Panc1 (cell line): ENCODE measurements at places on chromosomes 11 and 22. TPM values are rescaled to one million over a fixed set of nuclear protein-coding genes. Genes with fewer than 3 reads are reported as not detected.

DNA sequence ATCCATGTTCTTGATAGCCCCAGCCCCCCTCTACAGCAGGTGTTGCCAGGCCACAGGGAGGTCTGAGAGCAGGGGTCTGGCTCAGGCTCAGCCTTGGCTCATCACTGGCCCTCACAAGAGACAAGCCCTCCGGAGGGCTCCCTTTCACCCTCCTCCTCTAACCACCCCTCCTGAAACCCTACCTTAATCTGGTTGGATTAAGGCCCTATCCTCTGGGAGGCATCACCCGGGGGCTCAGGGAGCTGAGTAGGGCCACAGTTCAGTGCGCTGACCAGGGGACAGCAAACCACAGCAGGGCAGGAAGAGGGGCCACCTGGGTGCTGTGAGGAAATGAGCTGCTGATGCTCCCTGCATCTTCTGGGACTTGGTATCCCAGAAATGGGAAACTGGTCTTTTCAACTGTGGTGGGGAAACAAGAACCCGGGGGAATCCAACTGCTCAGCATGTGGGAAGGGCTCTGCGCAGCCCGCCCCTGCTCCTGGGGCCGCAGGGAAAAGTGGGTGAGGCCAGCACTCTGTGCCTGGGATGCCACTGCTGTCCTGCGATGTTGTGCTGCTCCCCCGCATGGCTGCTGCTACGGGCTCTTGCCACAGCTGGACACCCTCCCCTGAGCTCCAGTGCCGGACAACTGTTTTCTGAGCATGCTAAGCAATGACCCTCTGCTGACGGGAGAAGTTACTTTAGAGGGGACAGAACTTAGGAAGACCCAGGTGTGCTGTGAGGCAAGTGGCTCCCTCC, 17.5 kb downstream of the ADORA2A start:
- no peak for DNase-seq

NPAS4 gene
- 0.08 TPM for total RNA-seq

DNA sequence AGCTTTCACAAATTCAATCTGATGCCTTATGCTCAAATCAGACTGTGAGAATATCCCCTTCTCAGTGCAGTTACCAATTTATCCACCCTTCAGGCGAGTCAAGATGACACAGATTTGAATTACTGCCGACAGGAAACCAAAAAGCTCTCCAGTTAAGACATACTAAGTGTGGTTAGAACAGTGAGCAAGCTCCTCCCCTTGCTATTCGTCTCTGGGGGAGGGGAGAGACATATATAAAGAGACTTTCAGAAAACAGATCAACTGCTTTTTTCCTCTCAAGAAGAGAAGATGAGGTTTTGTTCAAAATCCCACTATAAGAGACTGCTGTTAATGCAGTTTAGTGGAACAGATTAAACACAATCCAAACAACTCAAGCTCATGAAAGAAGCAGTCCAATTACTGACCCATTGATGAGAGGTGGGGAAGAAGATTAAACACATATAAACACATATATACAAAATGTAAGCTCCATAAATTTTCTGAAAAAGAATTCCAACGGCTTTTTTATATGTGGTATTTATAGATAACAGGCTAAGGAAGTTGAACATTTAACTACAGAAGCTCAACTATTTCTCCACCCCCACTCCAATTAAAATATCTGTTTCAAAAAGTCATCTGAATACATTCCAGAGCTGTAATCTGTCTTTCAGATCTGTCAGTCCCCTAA, 102.7 kb downstream of the MRTFA start:
- no peak for DNase-seq

C1QTNF6 gene
- 25.0 TPM for total RNA-seq

MMP10 gene
- total RNA-seq: not detected

UBQLNL gene
- total RNA-seq: 0.72 TPM

DNA sequence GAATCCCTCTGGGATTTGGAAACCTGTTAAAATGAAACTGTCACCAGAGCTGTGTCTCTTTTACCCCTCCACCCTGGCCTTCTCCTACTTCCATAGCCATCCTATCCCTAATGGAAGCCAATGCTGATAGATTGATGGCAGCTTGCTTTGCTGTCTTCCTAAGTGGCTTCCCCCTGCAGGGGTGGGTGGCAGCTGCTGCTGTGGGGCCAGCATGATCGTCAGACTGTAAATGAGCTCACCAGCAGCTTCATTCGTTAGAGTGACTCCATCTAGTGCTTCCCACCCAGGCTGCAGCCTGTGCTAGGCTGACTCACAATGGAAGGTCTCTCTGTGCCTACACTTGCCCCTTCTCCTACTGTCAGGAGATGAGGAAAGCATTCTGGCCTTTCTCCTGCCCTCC, 311.0 kb downstream of the BUD13 start:
- DNase-seq: no peak

DNA sequence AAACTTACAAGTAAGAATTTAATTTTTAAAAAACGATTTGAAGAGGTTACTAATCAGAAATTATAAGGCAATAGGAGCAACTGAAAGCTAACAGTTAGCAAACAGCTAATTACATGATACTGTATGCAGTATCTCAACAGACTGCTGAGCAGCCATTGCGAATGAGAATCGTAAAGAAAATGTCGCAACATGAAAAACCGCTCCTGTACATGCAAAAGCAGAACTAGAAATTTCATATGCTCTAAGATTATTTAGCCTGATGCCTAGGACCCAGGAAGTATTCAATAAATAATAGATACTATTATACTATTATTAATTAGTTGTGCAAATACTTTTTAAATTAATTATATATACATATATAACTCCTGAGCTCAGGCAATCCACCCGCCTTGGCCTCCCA, 48.7 kb upstream of the EP300 start:
- DNase-seq: no peak

GRCh38 chr11:69949327-69949726, 128.8 kb upstream of the ANO1 start:
- DNase-seq: peak; percentile 43

GRCh38 chr11:134060316-134060715, 8.6 kb upstream of the JAM3 start:
- DNase-seq: no peak

GRCh38 chr22:49943771-49944398, 16.7 kb upstream of the PIM3 start:
- no peak for DNase-seq

- DNase-seq: no peak
These were observed 160.1 kb upstream of the NECTIN1 start for GRCh38 chr11:119889111-119889510.

OSM gene
- not detected for total RNA-seq

DNA sequence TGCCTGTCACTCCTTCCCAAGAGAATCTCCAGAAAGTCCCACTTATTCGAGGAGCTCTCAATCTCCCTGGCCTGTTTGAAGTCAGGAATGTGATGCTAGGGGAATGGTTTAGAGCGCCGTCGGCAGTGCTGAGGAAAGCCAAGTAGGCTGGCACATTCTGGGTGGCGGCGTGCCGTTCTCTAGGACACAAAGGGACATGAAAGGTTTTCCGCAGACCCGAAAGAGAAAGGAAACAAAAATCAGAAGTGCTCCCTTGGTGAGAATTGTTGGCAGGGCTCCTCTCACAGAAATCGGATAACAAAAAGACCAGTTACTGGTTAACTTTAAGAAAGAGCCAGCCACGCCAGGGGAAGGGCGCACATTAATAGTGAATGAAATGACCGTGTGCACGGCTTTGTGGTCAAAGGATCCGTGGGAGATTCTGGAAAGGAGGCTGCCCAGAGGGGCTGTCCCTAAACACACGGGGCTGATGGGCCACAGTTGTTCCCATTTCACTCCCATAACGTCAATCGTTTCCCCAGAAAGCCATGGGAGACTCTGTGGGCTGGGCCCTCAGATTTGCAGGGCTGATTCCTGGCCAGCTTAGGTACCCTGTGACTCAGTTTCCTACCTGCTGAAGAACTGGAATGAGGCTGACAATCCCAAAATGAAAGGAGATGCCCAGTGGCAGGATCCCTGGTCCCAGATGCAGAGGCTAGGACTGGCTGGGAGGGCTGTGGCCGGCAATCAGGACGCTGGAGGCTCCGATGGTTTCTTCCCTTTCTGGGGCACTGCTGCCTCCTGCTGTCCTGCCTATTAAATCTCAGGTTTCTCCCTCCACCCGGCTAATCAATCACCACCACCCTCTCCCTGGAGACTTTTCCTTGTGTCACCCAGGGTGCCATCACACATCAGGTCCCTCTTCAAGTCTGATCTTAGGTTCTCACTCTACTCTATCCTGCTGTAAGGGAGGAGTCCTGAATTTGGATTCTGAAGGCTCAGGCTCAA, 82.3 kb downstream of the RCN1 start:
- DNase-seq: no peak

GRCh38 chr11:10978198-10978597, 120.3 kb upstream of the ZBED5 start:
- DNase-seq: no peak

DNA sequence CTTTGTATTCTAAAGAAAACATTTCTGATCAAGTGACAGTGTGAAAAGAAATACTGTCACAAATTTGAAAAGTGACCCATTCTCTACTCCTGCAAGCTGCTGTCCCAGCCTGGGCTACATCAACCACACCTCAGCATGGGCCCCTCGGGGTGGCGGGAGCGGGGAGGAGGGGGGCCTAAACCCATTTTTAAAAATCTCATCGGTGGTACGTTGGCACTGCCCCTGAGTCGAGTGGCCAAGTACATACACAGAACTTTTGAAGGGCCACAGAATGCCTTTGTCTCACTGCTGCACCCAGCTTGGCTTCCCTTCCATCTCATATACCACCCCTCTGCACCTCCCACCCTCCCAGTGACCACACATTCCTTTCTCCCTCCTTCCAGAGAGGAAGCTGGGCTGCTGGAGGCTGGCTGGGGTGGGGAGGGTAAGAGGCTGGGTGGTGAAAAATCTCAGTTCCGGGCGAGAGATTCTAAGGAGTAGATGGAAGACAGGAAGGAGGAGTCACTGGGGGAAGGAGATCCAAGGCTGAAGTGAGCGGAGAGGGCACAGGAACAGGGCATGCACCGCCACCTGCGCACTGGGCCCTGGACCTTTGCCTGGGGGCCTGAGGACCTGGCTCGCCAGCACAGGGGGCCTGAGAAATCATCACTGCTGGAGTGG, 21.1 kb downstream of the FXYD6 start:
- DNase-seq: no peak

LARGE2 gene
- 1.4 TPM for total RNA-seq

- no peak for DNase-seq
These were observed 19.6 kb downstream of the RPL3 start for GRCh38 chr22:39299829-39300178.

GRCh38 chr22:35380537-35381423, at the start of gene HMOX1:
HMOX1 (plus strand) TSS chr22:35381096; CDS start chr22:35381174, 78 bp downstream.
- DNase-seq: no peak

TRIM3 gene
- 35.4 TPM for total RNA-seq

GRCh38 chr11:132057266-132057665, 686.9 kb downstream of the NTM start:
- no peak for DNase-seq

DNA sequence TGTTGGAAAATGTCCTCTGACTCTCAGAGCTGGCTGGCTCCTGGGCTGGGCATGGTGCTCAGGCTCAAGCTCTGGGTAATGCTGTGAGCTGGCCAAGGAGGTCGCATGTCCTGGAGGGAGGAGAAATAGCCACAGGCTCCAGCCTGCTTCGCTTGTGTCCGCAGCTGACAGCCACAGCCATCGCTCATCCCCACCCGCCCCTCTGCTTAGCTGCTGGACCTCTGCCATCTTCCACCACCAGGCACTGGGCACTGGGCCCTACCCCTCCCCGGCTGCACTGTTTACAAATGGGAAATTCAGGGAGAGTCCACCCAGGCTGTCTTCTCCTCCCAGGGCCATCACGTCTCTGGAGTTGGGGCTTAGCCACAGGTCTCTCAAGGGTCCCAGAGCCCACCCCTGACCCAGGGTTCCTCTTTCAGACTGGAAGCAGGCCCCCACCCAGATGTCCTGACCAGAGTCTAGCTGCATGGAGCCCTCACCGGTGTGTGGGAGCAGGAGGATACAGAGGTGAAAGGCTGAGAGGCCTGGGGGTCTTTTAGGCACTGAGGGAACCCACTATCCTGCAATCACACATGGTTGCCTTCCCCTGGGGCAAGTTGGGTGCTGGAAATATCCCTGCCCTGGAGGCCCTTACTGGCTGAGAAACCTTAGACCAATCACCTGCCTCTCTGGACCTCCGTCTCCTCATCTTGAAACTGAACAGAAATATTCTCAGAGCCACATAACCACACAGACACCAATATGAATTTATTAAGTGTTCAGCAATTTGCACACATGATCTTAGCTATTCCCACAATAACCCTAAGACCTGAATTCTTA, 62.7 kb downstream of the CD82 start:
- DNase-seq: no peak

SMTN gene
- 71.7 TPM for total RNA-seq
